Ascending aorta (tissue), 2 donors: ENCODE measurements at places on chromosomes 12 and 14. TPM values are rescaled to one million over a fixed set of nuclear protein-coding genes. Genes with fewer than 3 reads are reported as not detected.

The C3AR1 gene
- total RNA-seq: 2.0 TPM

The ERO1A gene
- total RNA-seq: 25.9 TPM

The INSM2 gene
- not detected for total RNA-seq

The RASSF8 gene
- 92.1 TPM for total RNA-seq

The RAD9B gene
- not detected for total RNA-seq

The RASSF9 gene
- 1.9 TPM for total RNA-seq

The GUCY2C gene
- not detected for total RNA-seq

The HCAR2 gene
- 3.9 TPM for total RNA-seq

The TMEM19 gene
- total RNA-seq: 14.5 TPM

The LGR5 gene
- total RNA-seq: 1.5 TPM

DNA sequence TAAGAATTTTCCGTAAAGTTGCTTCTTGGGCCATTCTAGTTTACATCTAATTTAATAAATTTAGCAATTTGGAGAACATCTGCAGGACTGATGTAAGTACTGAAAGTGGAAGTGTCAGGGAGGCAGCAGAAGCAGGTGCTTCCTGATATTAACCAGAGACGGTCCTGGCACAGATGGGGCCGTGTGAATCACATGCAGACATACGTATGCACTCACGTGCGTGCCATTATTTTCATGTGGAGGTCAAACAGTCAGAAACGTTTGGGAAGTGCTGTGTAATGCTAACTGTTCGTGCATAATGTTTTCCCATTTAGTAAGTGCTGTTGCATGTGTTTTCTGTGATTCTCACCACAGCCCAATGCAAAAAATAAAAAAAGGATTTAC, 87.8 kb upstream of the DYNC1H1 start:
- peak; percentile 83 for DNase-seq

- no peak for DNase-seq
These were observed 65.8 kb downstream of the RIC8B start for GRCh38 chr12:106840243-106840642.

GRCh38 chr14:27863166-27863565, 903.4 kb upstream of the FOXG1 start:
- no peak for DNase-seq

- DNase-seq: peak; percentile 59
These were observed 347 bp downstream of the SYNDIG1L start for GRCh38 chr14:74425525-74426201.

GRCh38 chr12:119296535-119296934, 38.0 kb upstream of the CCDC60 start:
- no peak for DNase-seq

DNA sequence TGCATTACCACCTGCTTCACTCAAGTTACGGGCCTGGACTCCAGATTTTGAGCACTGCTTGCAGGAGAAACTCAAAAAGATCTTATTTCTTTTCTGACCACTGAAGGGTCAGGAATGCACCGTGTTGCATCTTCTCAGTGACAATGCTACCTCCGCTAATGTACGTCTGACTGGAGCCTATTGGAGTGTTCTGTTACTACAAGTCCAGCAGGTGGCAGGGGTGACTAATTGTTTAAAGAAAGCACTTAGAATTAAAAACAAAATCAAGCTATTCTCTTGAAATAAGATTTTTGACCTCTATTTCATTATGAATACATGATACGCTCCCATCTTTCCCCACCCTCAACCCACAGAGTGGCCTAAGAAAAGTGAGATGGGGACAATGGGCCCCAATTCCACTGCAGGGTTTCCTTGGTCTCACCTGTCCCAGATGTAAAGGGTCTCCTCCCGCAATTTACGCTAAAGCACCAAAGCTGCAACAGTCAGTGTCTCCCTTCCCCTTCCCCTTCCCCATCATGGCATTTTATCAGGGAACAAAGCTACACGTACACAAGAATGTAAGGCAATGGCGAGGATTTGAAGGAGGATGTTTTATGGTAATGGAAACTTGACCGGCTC, 2.2 kb downstream of the TBPL2 start:
- DNase-seq: no peak

DNA sequence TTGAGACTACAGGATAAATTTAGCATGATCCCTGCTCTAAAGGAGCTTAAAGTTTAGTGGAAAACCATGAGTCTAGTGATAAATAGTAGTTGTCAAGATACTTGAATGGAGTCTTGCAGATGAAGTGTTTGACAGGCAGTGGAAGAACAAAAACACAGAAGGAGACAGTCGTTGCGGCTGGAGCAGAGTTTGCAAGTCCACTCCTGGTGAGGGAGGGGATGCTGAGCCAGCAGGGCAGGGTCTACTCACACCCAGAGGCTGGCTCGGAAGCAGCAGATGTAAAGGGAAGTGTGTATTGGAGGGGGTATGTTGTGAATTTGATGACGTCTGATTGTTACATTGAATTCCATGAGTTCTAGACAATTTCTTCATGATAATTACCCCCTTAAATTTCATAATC, 61.3 kb downstream of the TRAF3 start:
- no peak for DNase-seq

GRCh38 chr14:47674543-47675465, 601 bp downstream of the MDGA2 start:
- DNase-seq: no peak

- DNase-seq: no peak
These were observed 50.1 kb downstream of the WNK1 start for GRCh38 chr12:802242-803120.

DNA sequence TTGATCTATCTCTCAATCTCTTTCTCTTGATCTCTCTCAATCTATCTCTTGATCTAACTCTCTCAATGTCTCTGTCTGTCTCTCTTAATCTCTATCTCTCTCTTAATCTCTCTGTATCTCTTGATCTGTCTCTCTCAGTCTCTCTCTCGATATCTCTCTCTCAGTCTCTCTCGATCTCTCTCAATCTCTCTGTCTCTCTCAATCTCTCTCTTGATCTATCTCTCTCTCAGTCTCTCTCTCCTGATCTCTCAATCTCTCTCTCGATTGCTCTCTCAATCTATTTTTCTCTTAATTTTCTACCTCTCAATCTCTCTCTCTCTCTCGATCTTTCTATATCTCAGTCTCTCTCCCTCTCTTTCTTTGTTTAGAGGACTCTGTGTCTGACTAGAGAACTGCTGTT, 126.7 kb downstream of the BCL11B start:
- DNase-seq: no peak

DNA sequence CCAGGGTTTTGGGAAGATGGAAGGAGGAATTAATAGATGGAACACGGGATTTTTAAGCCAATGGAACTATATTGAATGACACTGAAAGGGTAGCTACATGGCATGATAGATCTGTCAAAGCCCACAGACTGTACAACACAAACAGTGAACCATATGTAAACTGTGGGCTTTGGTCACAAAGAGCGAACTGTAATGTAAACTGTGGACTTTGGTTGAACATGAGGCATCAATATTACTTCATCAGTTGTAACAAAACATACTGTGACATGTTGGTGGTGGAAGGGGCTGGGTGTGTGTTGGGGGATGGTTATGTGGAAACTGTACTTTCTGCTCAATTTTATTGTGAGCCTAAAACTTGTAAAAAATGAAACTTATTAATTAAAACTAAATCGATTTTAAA, 210.6 kb upstream of the HMGA2 start:
- DNase-seq: no peak

DNA sequence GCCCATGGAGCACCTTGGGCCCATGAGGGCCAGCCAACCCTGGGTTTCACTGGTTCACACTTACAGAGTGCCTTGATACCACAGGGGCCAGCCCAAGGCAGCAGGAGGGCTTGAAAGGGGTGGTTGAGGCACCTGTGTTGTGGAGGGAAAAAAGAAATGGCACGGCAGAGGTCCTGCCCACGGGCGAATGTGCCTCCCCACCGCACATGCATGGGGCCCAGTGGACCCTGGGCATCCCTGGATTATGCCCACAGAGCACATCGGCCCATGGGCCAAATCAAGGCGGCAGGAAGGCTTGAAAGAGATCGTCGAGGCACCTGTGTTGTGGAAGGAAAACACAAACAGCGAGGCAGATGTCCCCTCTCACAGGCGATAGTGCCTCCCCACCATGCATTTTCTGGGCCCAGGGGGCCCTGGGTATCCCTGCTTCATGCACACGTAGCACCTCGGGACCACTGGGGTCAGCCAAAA, 378.1 kb downstream of the ALG10 start:
- DNase-seq: no peak

DNA sequence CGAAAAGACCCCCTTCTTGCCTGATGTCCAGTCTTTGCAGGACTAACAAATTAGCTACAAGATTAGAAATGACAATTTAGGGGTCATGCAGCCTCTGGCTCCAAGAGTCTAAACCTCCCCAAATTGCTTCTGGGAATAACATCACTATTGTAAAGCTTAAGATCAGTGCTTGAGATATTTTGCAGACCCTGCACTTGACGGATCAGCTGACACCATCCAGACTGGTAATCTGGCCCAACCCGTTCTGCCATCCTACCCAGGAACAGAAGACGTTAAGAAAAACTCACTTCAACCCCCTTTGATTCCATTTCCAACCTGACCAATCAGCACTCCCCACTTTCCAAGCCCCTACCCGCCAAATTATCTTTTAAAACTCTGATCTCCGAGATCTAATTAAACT, 236.7 kb upstream of the KRR1 start:
- no peak for DNase-seq

GRCh38 chr12:6437586-6437985, 7.2 kb upstream of the CD27 start:
- peak; percentile 38 for DNase-seq
